NCI-H1417 (cell line): ENCODE measurements at places on chromosomes 6 and 20.

- DNase-seq = no peak
These were observed 14.2 kb downstream of the VAPB start for GRCh38 chr20:58403272-58403671.

DNA sequence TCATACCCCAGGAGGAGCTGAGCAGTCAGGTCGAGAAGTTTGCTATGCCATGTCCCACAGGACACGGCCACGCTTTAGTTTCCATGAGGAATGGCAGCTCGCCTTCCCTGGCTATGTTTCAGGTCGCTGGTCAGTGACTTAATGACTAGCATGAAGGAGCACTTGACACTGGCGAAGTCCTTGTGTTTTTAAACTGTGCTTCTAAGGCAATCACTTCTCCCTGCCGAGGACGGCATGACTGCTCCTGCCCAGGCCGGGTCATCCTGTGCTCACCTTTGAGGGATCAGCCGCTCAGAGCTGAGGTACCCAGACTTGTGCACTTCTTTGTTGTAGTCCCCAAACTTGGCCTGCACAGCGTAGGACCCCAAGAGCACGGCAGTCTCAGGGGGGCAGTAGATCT, 34.1 kb downstream of the EZR start:
- DNase-seq = no peak

GRCh38 chr6:2783188-2783963, 18.2 kb downstream of the WRNIP1 start:
- DNase-seq = no peak

- DNase-seq = no peak
These were observed 100.0 kb upstream of the DUSP22 start for GRCh38 chr6:192313-192664.

- no peak for DNase-seq
These were observed 44.1 kb downstream of the CFAP61 start for GRCh38 chr20:20096421-20096820.

- no peak for DNase-seq
These were observed 138.4 kb upstream of the CNR1 start for GRCh38 chr6:88304520-88304919.

GRCh38 chr20:22946596-22946995, 88.5 kb upstream of the SSTR4 start:
- no peak for DNase-seq

DNA sequence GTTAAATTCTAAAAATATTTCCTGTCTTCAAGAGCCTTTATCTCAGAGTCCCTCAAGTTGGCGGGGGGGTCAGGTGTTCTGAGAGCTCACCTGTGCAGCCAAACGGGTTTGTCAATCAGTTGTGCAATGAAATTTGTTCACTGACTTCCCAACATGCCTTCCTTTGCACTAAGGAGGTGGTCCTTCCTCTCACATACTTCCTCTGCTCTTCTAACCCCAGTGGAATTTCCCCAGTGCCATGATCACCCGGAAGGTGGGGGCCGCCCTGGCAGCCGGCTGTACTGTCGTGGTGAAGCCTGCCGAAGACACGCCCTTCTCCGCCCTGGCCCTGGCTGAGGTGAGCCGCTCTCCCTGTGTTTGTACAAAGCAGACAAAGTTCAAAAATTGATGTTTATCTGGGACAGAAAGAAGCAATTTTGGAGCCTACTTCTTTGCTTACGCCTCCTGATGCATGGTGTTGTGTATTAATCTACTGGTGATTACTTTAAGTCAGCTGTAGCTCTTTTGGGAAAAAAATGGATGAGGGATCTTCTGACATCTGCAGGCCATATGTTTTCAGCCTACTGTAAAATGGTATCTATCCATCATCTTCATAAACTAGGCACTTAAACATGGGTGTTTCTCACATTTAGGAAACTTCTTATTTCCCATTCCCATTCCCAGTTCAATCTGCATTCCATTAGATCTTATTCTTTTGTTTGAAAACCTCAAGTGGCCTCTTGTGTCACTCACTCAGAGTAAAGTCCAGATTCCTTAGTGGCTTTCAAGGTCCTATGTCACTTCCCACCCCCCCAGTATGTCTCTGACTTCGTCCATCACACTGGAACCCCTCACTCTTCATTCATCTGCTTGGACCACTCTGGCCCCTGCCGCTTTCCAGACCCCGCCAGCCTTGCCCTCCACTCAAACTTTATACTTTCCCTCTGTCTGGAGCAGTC, 10.1 kb downstream of the ALDH5A1 start:
- DNase-seq = no peak

- no peak for DNase-seq
These were observed 2.1 kb downstream of the ZNF341 start for GRCh38 chr20:33733654-33734576.

DNA sequence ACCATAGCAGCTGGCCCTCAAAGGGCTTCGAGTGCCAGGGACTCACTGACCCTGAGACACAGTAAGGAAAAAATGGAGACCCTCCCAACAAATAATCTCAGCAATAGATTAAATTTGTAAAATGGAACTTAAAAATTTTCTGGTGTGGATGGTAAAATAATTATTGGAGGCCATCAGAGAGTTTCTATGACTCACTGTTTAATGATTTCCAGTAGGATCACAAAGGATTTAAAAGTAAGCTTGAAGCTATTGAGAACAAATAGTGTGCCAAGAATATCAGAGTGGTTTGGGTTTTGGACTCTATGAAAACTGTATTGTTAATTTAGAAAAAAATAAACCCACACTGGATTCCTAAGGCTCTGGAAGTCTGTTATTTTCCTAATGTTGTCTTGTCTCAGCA, 115.2 kb upstream of the AKIRIN2 start:
- no peak for DNase-seq

GRCh38 chr6:119821380-119821779, 471.8 kb upstream of the MAN1A1 start:
- peak; percentile 31 for DNase-seq

DNA sequence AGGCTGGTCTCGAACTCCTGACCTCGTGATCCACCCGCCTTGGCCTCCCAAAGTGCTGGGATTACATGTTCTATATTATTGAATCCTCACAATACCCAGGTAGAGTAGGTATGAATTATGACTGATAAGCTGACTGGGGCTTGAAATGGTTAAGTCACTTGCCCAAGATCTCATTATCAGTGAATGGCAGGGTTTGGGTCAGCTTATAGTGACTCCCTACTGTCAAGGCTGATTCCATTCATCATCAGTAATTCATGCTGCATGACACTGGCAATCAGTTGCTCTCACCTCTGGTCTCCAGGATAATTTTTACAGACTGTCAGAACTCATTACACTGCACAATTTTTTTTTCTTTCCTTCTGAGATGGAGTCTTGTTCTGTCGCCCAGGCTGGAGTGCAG, 127.6 kb downstream of the KIF13A start:
- no peak for DNase-seq

GRCh38 chr20:44590980-44591778, 8.8 kb downstream of the PKIG start:
- DNase-seq = no peak

DNA sequence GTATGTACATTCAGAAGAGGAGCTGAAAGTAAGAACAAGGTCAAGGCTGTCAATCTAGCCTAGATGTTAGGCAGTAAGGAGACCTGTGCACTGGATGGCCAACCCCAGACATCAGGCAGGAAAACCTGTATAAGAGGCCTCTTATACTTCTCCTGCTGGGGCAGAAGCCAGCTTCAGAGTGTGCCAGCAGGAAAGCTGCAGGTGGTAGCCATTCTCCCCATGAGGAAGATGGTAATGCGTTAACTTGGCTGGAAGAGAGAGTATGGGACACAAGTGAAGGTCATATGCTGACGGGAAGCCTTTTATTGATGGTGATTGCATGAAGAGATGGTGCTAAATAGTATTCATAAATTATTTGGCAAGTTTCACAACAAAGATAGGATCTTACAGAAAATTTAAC, 20.6 kb downstream of the NHLRC1 start:
- no peak for DNase-seq

GRCh38 chr6:27883136-27883535, 29.1 kb downstream of the OR2B2 start:
- DNase-seq = no peak

DNA sequence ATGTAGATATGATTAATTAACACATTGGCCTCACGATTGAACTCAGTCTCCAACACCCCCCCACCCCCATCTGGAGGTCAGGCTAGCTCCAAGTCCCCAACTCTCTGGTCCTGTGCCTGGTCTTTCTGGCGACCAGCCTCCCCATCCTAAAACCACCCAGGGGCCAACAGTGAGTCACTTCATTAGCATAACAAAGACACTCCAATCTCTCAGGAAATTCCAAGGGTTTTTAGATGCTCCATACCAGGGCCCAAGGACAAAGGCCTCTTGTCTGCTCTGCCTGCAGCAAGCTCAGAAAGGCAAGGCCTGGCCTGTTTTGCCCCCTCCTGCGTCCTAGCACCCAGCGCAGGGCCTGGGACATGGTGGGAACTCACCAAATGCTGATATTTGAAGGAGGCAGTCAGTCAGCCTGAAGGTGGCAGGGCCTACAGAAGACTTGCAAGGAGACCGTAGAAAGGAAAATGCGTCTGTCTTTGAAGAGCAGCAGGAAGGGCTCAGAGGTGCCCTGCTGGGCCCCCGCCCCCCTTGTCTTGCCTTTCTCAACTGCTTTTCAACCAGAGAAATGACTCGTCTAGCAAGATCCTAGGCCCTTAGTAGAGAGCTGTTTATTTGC, 184.7 kb downstream of the CDH4 start:
- DNase-seq = peak; percentile 58

DNA sequence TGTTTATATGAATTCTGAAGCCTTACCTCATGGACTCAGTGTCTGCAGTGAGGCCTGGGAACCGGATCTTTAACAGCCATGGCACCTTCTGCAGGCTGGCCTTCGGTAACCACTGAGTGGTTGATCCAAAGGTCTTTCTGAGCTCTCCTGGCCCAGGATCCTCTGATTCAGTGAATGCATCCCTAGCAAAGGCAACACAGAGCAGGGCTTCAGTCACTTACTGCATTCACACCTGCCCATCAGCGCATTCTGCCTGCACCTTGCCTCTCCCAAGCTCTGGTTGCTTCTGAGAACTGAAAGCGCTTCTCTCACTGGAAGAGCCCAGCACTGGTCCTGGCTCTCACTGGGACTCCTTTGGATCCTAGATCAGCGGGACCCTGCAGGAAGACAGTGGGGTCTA, 8.4 kb upstream of the CST9 start:
- no peak for DNase-seq

GRCh38 chr6:43192911-43193310, 10.9 kb downstream of the CUL9 start:
- DNase-seq = no peak

- no peak for DNase-seq
These were observed 117.0 kb upstream of the PRL start for GRCh38 chr6:22413681-22414311.

- no peak for DNase-seq
These were observed 7.2 kb upstream of the FAM50B start for GRCh38 chr6:3841711-3842565.

- no peak for DNase-seq
These were observed 36.3 kb upstream of the SLC4A11 start for GRCh38 chr20:3275064-3275935.
